Upper lobe of right lung (tissue), 1 donor: ENCODE measurements at places on chromosomes 13 and 19. TPM values are rescaled to one million over a fixed set of nuclear protein-coding genes. Genes with fewer than 3 reads are reported as not detected.

Gene KASH5
- total RNA-seq, result 2.2 TPM

DNA sequence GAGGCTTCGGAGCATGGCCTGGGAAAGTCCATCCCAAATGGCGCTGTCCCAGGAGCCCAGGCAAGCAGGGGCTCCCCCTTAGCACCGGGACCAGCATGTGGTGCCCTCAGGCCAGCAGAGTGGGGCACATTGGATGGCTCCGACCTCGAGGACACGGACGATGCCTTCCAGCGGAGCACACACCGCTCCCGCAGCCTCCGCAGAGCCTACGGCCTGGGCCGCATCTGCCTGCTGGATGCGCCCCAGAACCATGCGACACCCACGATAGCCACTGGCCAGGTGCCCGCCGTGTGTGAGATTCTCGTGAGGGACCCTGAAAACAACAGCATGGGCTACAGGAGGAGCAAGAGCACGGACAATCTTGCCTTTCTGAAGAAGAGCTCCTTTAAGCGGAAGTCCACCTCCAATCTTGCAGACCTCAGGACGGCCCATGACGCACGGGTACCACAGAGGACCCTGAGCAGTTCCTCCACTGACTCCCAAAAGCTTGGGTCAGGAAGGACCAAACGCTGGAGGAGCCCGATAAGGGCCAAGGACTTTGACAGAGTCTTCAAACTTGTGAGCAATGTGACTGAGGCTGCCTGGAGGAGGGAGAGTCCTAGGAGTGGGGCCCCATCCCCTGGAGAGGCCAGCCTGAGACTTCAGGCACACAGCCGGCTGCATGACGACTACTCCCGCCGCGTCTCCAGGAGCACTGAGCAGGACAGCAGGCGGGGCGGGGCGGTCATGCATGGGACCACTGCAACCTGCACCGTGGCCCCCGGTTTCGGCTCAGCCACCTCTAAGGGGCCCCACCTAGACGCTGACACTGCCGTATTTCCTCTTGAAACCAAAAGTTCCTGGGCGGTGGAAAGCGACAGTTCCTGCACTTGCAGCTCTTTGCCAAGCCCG lies 63.1 kb downstream of the SPATA13 start:
- H3K27ac ChIP-seq, result peak overlapping the region; percentile 36
- DNase-seq, result no peak
- H3K36me3 ChIP-seq, result no peaks in the 10 kb centered on the region
- H3K4me1 ChIP-seq, result no peaks in the 10 kb centered on the region
- H3K27me3 ChIP-seq, result no peaks in the 10 kb centered on the region
- H3K4me3 ChIP-seq, result no peak overlapping the region

Gene RAB3A
- total RNA-seq, result 1.9 TPM

Gene COL4A1
- 242 TPM for total RNA-seq

- H3K27me3 ChIP-seq, result no peaks in the 10 kb centered on the region
- no peaks in the 10 kb centered on the region for H3K4me1 ChIP-seq
Measured at GRCh38 chr13:113652404-113653263, 5.4 kb downstream of the ATP4B start.
